Stimulated activated CD4-positive, alpha-beta T cell treated with anti-CD3 and anti-CD28 coated beads, Interleukin-1b, Interleukin-23, amount 100 ng/mL, for 4 hours (primary cell): ENCODE measurements at places on chromosomes 7 and 10.

GRCh38 chr10:45418849-45419675, 45.0 kb downstream of the ALOX5 start:
- DNase-seq = peak; percentile 43

DNA sequence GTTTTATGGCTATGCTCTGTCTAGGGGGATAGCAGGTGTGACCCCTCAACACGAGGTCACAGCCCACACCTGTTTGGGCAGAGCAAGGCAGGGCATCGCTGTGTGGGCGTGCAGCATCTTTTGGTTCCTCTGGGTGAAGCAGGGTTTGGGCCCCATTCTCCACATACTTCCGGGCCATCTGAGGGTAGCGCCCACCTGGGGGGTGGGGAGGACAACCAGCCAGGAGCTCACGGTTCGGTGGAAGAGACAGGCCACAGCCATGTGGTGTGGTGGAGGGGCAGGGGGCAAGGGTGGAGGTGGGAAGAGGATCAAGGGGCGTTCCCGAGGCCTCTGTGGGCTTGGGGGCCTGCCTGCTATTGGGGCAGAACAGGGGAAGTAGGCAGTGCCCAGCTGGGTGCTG, 2.4 kb downstream of the SH2B2 start:
- no peak for DNase-seq

- DNase-seq = no peak
These were observed 695.6 kb upstream of the IGFBP3 start for GRCh38 chr7:46616636-46617035.

DNA sequence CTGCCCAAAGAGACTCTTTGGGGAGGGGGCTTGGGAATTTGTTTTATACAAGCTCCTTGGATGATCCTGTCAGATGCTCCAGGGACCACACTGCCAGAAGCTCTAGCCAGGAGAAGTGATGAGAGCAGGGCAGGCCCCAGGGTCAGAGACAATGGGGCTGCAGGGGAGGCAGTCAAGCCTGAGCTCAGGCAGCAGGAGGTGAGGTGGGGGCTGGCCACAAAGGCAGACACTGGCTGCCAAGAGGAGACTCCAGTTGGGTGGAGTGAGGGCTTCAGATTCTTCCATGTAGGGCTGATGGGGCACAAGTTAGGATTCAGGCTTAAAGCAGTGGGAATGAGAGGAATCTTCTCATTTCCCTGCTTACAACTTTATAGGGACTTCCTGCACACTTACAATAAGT, 35.6 kb upstream of the LOXL4 start:
- DNase-seq = no peak

DNA sequence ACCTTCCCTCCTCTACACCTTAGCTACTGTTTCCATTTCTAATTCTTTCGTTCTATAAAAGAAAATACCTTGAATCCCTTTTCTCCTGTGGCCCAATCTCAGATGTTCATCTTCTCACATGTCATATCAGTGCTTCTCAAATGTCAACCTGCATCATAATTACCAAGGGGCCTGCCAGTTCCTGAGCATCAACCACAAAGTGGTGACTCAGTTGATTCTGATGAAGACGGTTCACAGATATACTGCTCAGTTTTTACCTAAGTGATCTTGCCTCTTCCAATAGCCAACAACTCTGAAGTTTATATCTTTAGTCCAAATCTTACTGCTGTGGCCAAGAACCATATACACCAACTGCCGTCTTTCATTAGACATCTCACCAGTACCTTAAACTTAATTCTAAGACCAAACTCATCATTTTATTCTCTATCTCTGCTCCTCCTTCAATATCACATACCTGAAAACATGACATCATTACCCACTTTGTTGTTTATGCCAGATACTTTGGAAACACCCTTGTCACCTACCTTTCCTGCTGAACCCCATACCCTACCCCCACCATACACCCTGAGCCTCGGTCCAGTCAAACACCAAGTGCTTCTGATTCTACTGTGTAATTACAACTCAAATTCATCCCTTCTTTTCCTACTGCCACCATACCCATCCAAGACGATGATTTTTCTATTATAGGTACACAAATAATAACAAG, 115.5 kb downstream of the LMBR1 start:
- DNase-seq = peak; percentile 2

DNA sequence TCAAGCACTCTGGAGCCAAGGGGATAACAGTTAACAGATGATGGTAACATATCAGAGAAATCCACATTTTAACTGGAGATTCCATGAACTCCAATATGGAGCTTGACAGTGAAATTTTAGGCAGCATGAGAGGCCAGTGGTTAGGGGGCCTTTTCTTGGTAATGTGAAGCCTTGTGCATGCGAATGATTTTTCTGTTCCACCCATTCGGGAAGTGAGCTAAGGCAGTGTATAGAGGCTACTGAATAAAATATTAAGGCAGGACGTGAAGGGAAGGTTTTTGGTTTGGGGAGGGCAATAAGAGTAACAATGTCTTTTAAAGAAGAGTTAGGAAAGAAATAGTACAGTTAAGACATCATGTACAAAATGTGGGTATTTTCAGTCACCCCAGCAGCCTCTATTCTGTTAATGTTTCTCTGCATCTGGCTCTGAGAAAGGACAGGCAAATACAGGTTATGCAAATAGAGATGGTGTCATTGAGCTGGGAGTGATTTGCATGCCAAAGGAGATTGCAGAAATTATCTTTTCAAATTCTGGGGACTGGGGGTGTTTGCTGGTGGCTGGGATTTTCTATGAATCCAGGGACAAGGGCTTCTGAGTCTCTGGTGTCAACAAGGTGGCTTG, 6.8 kb upstream of the TAS2R60 start:
- no peak for DNase-seq

DNA sequence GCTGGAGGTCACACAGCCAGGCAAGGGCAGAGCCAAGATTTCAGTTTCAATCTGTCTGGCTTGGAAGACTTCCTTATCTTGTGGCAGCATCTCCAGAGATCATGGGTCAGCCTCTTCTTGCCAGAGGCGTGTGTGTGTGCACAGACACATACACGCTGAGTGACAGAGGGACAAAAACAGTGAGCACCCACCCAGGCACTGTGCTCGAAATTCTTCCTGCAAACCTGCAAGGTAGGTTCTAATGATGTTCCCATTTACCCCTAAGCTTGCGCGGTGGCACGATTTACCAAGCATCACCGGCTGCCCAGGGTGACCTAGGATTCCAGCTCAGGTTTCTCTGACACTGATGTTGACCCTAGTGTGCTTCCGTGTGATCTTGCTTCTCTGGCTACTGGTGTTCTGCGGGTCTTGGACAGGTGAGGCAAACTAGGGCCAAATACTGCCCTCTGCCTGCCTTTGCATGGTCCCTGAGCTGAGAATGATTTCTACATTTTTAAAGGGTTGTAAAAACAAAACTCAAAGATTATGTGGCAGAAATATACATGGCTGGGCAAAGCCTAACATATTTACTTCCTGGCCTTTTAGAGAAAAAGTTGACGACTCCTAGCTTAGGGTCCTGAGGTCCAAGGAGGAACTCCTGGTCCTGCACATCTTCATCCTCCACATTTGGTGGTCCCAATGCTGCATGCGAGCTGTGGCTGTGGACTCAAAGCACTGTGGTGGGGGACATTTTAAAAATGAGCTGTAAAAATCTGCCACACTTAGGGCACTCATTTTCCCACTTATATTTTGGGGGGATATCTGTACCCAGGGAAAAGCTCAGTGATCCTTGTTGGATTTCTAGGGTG, 268.5 kb downstream of the RPS24 start:
- DNase-seq = no peak

GRCh38 chr7:22598318-22598920, 98.4 kb upstream of the STEAP1B start:
- DNase-seq = no peak

DNA sequence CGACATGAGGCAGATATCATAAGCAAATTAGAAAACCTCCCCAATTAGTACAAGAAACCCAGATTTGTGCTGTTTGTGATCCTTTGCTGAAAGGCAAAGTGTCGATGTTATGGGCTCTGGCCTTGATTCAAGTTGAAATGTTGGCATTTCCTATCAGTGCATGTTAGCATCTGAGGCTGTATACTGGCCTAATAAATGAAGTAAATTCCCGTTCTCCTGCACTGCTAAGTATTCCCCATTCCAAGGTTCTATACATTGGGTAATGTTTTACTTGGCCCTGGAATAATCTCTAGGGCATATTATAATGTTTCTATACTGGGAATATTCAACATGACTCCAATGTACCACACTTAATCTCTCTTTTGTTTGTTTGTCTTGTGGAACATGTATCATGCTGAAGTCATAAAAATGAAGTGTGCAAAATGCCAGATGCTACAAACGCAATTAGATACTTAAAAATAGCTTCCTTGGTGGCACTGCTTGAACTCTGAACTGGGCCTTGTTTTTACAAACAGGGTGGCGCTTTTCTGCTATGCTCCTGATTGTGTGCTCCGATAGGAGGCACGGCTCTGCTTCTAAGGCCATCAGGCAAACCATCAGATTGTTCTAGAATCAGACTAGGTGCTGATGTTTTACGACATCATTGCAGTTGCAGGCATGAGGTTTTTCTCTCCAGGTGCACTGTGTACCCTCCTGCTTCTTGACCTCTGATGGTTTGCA, 156.7 kb upstream of the TCF7L2 start:
- no peak for DNase-seq

DNA sequence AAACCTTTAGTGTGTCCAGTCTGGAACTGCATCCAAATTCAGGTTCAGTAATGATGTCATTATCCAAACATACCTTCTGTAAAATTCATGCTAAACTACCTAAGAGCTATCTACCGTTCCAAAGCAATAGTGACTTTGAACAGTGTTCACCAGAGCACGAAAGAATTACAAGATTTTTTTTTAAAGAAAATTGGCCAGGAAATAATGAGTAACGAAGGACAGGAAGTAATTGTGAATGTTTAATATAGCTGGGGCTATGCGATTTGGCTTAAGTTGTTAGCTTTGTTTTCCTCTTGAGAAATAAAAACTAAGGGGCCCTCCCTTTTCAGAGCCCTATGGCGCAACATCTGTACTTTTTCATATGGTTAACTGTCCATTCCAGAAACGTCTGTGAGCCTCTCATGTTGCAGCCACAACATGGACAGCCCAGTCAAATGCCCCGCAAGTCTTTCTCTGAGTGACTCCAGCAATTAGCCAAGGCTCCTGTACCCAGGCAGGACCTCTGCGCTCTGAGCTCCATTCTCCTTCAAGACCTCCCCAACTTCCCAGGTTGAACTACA, 694 bp upstream of the FAS start:
- DNase-seq = no peak

GRCh38 chr10:72846238-72846637, 47.3 kb upstream of the OIT3 start:
- DNase-seq = no peak

GRCh38 chr10:124344931-124345330, 73.8 kb downstream of the OAT start:
- DNase-seq = no peak
